ENCODE measurements at places on chromosomes 1 and 21. TPM values are rescaled to one million over a fixed set of nuclear protein-coding genes. Genes with fewer than 3 reads are reported as not detected.

Gene C1orf87
- not detected for total RNA-seq

Gene MYOG
- not detected for total RNA-seq

Gene IFI44
- 0.79 TPM for total RNA-seq

Gene TGFB2
- total RNA-seq: 12.3 TPM

Gene S100A16
- 581 TPM for total RNA-seq

Gene GPR89A
- total RNA-seq: 16.3 TPM

Gene PAQR6
- 3.2 TPM for total RNA-seq

Gene PKP1
- total RNA-seq: 0.03 TPM

Gene YIPF1
- 13.7 TPM for total RNA-seq

Gene LAPTM5
- total RNA-seq: 0.28 TPM

Gene OR2T29
- total RNA-seq: not detected

Gene SYT6
- 0.13 TPM for total RNA-seq

Gene TNFRSF4
- not detected for total RNA-seq

Gene ILDR2
- not detected for total RNA-seq

Gene FAM72D
- total RNA-seq: 4.9 TPM

Gene CD2
- not detected for total RNA-seq

Gene FCGR3B
- total RNA-seq: not detected

Gene IGSF9
- total RNA-seq: 0.25 TPM

Gene OR2M3
- not detected for total RNA-seq

Gene VCAM1
- 0.03 TPM for total RNA-seq

Gene DPT
- not detected for total RNA-seq

Data from A549 treated with Hydrocortisone at 1 μM for 4 hours (cell line).